ENCODE measurements at places on chromosomes 5 and 9.

GRCh38 chr5:173281910-173282309 is 46.3 kb downstream of the STC2 start:
- DNase-seq: peak; percentile 3

DNA sequence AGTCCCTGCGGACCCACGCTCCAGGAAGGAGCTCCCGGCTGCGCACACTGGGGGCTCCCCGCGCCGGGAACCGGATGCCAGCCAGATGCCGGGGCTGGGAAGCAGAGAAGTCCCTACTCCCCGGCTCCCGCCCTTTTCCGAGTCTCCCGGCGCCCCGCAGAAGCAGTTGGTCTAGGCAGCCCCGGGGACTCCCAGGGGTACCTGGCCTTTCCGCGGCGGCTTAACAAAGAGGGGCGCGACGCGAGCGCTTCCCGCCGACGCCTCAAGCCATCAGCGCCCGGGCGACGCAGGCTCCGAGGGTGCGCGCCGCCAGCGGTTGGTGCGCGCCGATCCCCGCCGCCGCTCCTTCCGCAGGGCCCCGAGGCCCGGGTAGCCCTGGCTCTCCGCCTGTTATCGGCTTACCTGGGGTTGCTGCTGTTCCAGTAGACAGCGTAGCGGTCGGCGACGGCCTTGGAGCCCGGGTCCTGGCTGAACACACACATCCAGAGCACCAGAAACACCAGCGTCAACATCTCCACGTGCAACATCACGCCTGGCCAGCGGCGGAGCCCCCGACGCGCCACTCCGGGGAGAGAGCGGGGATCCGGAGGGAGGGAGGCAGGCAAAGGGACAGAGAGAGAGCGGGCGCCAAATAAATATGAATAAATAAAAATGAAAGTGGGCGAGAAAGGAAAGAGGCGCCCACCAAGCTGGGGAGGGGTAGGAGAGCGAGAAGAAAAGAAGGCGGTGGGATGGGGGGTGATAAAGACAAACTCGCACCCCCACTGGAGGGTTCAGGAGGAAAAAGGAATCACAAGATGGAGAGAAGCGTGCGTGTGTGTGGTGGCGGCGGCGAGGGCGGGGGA is 428 bp downstream of the EFNA5 start:
- no peak for DNase-seq

DNA sequence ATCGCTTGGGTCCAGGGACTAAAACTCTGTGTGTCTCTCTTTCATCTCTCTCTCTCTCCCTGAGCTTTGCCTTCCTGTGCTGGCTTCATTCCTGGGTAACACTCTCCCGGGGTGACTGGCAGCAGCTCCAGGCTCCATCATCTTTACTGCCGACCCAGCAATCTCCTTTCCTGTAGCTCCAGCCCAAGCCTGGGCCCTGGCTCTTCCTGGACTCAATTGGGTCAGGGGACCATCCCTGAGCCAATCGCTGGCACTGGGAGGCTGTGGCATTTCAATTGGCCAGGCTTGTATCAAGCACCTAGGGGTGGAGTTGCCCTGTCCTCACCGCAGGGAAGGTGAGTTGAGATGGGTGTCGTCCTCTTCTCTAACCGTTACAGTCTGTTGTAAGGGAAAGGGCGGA is 31.9 kb downstream of the FAM240B start:
- DNase-seq: no peak

DNA sequence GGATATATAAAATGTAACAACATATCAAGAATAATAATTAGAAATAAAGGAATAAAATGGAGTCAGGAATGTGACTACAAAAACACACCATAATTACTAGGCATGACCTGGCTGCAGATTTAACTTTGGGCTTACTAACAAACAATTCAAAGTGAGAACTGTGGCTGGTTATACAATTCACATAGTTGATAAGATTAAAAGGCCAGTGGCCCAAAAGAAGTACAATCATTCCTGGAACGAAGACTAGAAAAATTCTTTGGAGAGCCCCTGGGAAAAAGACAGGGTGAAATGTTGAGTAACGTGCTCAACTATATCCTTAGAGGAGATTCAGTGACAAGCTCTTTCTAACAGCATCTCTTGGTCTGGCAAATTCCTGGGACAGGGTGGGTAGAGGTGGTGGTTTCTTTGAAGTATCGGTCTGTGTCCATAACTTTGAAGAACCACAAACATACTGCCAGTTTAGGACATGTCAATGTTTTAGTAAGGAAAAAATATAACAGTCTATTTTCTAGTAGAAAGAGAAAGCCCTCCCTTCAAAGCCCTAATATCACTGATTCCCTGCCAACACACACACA is 75.0 kb upstream of the IL6ST start:
- DNase-seq: no peak

DNA sequence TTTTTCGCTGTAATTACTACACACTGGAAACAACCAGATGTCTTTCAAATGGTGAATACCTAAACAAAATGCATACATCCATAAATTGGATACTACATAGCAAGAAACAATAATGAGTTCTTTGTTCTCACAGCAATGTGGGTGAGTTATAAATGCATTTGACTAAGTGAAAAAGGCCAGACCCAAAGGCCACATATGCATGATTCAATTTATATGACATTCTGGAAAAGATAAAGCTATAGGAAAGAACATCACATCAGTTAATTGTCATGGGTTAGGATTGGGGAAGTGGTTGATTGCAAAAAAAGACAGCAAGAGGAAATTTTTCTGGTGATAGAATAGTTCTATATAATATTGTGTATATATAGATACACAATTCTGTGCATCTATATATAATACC is 198.9 kb downstream of the CYLC2 start:
- peak; percentile 50 for DNase-seq

DNA sequence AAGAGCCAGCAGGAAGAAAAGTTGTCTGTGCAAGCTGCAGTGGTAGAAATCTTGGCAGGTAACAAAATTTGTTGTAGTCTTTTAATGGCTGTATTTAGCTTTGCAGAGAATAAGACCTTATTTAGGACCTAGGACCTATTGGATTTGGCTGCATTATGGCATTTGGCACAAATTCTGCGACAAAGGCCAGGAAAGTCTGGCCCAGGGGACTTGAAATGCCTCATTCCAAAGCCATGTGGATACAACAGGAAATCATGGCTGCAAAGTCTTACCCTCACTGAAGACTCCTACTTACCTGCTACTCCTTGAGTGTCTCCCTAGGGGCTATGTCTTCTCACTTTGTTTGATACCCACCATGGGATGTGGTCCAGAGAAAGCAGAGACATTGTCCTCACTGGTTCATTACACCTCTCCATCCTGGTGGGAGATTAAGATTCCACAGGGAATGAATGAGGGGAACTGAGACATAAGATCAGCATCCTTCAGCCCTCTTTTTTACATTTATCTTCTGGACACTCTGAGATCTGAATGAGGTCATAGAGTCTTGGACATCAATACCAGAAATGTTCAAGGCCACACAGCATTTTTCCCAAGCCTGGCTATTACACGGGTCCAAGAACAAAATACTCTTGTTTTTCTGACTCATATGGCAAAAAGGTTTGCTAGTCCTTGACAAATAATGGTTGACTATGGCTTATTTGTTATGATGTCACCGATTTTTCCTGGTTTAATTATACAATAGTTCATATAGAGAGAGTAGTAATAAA is 119.4 kb downstream of the PDE8B start:
- DNase-seq: no peak

DNA sequence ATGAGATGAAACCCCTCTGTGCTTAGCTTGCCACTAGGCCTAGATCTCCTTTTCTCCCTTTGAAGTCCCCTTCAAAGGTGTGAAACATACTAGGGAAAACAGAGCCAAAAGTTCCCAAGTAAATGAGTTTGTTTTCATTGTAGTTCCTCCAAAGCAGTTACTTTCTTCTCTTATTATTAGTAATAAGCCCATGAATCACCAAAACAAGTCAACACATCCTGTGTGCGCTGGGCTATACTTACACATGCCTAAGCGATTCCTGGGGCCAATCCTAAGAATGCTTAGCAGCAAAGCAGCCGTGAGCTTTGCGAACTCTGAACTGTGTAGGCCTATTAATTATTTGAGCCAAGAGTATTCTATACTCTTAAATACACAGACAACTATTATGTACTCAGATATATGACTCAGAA is 7.6 kb downstream of the ENC1 start:
- no peak for DNase-seq

DNA sequence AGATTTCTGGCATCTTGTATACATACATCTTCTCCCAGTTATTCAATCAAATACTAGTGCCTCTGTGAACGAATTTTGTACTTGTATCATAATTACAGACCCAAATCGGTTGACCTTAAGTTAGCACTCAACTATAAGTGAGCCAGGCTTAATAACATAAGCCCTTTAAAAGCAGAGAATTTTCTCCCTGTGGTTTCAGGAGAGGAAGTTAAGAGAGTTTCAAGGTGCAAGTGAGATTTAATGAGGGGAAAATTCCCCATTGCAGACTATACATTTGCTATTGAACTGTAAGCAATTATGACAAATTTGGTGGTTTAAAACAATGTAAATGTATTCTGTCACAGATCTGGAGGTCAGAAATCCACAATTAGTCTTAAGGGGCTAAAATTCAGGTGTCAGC is 261.9 kb upstream of the NREP start:
- no peak for DNase-seq

DNA sequence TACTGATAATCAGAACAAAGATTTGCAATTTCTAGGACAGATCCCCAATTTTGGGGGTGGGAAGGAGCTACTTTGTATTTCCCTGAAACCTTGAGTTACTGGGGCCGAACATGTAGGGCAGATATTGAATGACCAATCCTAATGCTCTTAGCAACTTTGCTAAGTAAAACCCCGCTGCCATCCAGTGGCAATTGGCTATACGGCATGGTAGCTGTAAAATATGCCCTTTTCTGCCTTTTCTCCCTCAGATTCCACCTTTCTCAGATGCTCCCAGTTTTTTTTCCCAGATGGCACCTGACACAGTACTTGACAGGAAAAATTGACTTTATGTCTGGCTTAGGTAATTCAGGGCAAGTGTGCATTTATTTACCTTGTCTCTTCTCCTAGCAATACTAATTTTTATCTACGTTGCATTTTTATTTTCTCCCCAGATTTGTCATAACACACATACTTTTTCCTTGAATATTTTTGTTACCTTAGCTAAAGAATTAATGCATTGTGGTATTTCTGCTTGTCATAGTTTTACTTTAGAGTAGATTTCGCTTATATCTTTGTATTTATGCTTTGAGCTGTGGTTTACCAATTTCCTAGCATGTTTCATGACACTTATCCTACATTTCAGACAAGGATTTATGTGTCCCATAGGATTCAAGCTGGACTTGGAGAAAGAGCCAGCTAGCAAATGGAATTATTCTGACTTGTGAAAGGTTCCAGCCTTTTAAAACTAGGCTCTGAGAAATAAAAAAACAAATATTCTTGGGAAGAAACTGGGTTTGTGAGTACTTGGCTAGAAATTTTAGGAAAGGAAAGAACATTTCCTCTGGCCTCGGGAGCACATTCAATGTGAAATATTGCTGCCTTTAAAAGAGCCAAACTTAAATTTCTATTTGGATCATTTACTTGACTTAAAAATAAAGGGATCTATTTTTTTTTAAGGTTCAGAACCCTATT is 37.4 kb downstream of the PIK3R1 start:
- peak; percentile 81 for DNase-seq

DNA sequence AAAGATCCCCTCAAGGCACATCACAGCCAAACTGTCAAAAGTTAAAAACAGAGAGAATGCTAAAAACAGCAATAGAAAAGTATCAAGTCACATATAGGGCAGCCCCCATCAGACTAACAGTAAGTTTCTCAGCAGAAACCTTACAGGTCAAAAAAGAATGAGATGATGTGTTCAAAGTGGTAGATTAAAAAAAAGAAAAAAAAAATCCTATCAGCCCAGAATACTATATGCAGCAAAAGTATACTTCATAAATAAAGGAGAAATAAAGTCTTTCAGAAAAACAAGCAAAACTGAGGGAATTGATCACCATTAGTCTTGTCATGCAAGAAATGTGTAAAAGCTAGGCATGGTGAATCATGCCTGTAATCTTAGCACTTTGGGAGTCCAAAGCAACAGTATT is 99.9 kb upstream of the RAD23B start:
- no peak for DNase-seq

DNA sequence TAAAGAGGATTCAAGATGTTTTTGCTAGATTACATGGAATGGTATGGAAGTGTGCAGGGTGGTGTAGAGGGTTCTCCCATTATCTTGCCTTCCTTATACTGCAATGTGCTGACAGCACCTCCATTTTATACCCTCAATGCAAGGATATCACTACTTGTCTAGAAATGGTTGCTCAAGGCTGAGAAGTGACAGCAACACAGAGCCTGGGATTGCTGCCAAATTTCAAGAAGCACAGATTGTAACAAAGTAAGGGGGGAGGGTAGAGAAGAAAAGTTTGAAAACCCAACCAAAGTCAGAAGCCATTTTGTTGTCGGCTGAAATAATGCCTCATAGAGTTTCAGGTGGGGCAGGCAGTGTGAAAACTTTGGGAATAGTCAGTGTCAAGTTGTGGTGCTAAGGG is 29.8 kb downstream of the PCDHAC2 start:
- DNase-seq: peak; percentile 5

- DNase-seq: no peak
Measured at GRCh38 chr5:161094411-161094810, 242.4 kb upstream of the ATP10B start.

DNA sequence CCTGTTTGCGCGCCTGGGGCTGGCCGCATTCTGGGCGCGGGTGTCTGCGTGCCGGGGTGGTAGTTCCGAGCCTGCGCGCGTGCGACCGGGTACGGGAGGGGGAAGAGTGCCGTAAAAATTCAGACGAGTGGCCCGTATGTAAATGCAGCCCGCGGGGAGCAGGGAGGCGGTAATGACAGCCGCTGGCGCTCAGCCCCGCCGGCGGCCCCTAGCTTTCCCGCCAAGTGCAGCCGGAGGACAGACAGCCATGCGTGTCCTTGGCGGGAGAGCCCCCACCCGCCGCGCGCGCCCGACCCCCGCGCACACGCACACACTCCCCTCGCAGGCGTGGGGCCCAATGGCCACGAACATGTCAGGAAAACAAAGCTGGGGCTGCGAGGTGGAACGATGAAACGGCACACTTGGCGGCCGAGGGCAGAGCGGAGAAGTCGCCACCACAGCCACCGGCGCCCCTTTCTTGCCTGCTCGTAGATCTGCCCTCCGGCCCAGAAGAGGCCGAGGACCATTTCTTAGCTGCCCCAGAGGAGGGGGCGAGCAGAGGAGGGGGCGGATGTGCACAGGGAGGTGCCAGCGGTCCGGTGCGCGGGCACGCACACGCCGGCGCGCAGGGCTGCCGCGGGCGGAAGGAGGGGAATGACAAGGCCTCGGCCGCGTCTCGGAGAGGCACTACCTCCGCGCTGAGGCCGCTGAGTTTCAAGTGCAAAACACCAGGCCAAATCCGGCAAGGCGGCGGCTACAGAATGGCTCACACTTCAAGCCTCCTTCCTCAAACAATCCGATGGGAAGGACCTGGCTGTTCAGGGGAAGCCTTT is 208.4 kb downstream of the MEF2C start:
- peak; percentile 69 for DNase-seq

GRCh38 chr9:98429613-98430012 is 174.2 kb upstream of the TBC1D2 start:
- DNase-seq: peak; percentile 65

DNA sequence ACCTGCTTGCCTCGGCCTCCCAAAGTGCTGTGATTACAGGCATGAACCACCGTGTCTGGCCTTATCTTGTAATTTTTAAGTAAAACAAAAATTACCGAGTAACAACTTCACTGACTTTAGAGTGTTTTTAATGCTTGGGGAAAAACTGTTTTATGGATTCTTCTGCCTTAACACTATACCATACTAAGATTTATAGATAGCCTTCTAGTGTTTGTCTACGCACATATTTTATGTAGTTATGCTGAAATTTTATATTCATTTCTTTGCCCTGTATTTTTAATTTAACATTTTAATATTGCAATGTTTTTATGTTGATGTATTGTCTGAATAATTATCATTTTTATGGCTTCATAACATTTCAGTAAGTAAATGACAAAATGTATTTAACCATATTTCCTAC is 96.4 kb upstream of the FTMT start:
- DNase-seq: no peak
